ENCODE measurements at places on chromosomes 2 and 18.

- no peaks in the 10 kb centered on the region for H3K27me3 ChIP-seq
- H3K27ac ChIP-seq, result no peak overlapping the region
- DNase-seq, result no peak
- H3K4me3 ChIP-seq, result no peak overlapping the region
- no peaks in the 10 kb centered on the region for H3K4me1 ChIP-seq
Measured at GRCh38 chr2:8884812-8885211, 47.4 kb upstream of the KIDINS220 start.

DNA sequence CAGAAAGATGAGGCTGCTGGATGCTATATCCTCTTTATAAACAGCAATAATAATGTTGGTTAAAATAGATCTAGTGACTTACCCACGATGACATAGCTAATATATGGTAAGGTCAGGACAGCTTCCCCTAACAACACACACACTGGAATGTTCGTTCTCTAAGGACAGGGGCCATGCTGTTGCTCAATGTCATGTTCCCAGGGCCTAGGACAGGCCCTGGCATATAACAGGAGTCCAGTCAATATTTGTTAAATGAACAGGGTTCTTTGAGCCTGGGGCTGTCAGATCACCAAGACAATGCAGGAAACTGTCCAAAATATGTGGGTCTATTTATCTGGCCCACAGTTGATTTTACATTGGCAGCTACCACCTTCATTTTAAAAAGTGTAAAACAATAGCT lies 207.1 kb upstream of the MEX3C start:
- no peak overlapping the region for H3K27ac ChIP-seq
- H3K36me3 ChIP-seq, result no peaks in the 10 kb centered on the region
- no peak overlapping the region for H3K4me3 ChIP-seq
- no peaks in the 10 kb centered on the region for H3K27me3 ChIP-seq
- no peak for DNase-seq

GRCh38 chr18:3596637-3597384 lies 146.8 kb downstream of the TGIF1 start:
- H3K27ac ChIP-seq, result peak overlapping the region; percentile 98
- peaks cover 27% of the 10 kb centered on the region for H3K4me1 ChIP-seq
- no peaks in the 10 kb centered on the region for H3K27me3 ChIP-seq

- no peak for DNase-seq
- no peaks in the 10 kb centered on the region for H3K36me3 ChIP-seq
- no peaks in the 10 kb centered on the region for H3K27me3 ChIP-seq
- H3K4me3 ChIP-seq, result no peak overlapping the region
- no peak overlapping the region for H3K27ac ChIP-seq
Measured at GRCh38 chr2:238107525-238108422, 7.6 kb downstream of the ESPNL start.

GRCh38 chr2:76667821-76668271 lies 854.3 kb downstream of the LRRTM4 start:
- no peak overlapping the region for H3K27ac ChIP-seq
- no peaks in the 10 kb centered on the region for H3K36me3 ChIP-seq
- no peaks in the 10 kb centered on the region for H3K4me1 ChIP-seq
- no peak overlapping the region for H3K4me3 ChIP-seq
- DNase-seq, result no peak

- H3K4me3 ChIP-seq, result no peak overlapping the region
- no peak for DNase-seq
- no peaks in the 10 kb centered on the region for H3K4me1 ChIP-seq
- no peaks in the 10 kb centered on the region for H3K36me3 ChIP-seq
- H3K27me3 ChIP-seq, result peaks cover 15% of the 10 kb centered on the region
- no peak overlapping the region for H3K27ac ChIP-seq
Measured at GRCh38 chr18:3722649-3723433, 272.9 kb downstream of the TGIF1 start.

- no peak overlapping the region for H3K27ac ChIP-seq
- DNase-seq, result no peak
- no peaks in the 10 kb centered on the region for H3K4me1 ChIP-seq
- H3K27me3 ChIP-seq, result no peaks in the 10 kb centered on the region
Measured at GRCh38 chr2:128808462-128809258, 490.0 kb upstream of the HS6ST1 start.

DNA sequence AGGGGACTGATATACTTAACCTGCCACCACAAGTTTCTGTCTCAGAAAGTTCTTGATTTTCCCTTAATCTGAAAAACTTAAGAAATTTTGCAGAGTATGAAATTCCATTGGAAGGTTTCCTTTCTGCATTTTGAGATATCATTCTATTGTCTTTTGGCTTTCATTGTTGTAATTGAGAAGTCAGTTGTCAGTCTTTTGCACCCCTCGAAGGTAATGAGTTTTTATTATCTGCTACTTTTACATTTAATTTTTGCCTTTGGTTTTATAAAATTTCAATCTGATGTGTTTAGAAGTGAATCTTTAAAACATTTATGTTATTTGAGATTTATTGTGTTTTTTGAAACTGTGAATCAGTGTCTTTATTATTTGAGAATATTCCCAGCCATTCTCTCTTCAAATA lies 4.8 kb upstream of the IL36A start:
- no peak overlapping the region for H3K4me3 ChIP-seq
- DNase-seq, result no peak
- no peak overlapping the region for H3K27ac ChIP-seq
- H3K36me3 ChIP-seq, result no peaks in the 10 kb centered on the region

DNA sequence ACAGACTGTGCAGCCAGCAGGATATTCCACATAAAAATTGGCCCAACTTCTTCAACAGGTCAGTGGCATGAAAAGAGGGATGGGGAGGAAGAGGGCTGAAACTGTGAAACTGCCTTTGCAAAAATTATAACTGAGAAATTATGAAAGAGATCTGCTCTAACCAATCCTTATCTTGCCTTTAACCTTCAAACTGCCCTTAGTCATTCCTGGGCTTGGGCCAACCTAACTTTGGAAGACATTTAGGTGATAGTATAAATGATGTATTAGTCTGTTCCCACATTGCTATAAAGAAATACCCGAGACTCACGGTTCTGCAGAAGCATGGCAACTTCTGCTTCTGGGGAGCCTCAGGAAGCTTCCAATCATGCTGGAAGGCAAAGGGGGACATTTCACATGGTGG lies 74.5 kb downstream of the RPL31 start:
- H3K4me3 ChIP-seq, result no peak overlapping the region
- no peaks in the 10 kb centered on the region for H3K4me1 ChIP-seq
- H3K27me3 ChIP-seq, result no peaks in the 10 kb centered on the region
- DNase-seq, result no peak
- H3K36me3 ChIP-seq, result no peaks in the 10 kb centered on the region

DNA sequence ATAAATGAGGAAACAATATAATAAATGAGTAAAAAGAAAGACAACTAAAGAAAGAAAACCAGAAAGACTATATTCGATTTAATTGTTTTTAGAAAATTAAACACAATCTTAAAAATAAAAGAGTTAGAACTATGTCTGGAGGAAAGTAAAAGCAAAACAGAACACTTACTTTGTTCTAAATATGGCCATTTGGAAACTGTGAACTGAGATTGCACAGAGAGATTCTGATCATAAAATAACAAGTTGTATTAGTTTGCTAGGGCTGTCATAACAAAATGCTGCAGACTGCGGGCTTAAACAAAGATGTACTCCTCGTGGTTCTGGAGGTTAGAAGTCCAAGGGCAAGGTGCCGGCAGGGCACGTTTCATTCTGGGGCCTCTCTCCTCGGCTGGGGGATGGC lies 128.1 kb upstream of the AQP4 start:
- H3K36me3 ChIP-seq, result no peaks in the 10 kb centered on the region
- no peaks in the 10 kb centered on the region for H3K4me1 ChIP-seq
- H3K27me3 ChIP-seq, result no peaks in the 10 kb centered on the region
- DNase-seq, result no peak
- no peak overlapping the region for H3K27ac ChIP-seq

DNA sequence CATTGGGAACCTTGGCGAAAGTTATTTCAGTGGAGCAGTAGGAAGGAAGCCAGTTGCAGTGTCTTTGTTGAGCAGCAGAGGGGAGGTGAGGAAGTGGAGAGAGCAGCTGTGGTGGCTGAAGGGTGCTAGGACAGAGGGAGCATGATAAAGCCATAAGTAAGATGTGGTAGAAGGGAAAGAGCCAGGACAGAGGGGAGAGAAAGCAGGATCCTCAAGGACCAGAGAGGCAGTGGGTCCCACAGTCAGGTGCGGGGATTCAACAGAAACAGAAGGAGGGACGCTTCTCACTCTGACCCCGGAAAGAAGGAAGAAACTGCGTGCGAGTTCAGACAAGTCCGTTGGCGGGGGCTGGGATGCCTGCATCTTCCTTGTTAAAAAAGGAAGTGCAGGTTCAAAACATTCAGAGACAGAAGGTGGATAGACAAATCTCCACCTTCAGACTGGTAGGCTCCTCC lies at the start of gene CXCR2:
CXCR2 (plus strand) TSS at position 403 of the 455 bp plus-strand sequence. CDS start 8,774 bp downstream, outside the sequence.
- H3K27ac ChIP-seq, result peak within 1 kb of the TSS; percentile 11
- no peak for DNase-seq
- H3K36me3 ChIP-seq, result no peaks in the 10 kb centered on the region

DNA sequence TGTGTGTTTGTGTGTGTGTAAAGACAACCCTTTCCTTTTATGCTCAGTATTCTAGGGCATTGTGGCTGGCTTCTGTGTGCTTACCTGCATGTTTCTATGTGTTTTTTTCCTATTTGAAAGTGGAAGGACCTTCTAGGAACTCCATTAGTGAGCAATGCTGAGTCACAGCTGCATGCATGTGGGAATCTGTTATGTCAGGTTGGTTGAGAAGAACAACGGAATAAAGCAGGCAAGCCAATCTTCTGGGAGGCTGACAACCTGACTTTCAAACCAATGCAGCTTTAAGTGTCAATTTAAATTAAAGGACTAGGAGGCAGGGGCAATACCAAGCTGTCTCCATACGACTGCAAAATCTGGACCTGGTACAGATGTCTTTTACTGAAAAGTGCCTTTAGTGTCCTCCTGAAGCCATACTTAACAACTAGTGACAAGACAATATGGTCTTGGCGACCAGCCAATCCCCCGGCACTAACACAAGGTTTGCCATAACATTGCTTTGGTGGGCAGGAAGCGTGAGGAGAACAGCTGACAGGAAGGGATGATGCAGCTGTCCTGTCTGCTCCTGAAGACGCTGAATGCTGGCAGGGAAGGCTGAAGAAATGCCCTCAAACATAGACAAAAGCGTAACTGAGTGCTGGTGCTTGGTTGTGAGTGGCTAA lies 514.7 kb upstream of the CDH7 start:
- no peaks in the 10 kb centered on the region for H3K4me1 ChIP-seq
- DNase-seq, result no peak
- H3K4me3 ChIP-seq, result no peak overlapping the region
- H3K27ac ChIP-seq, result no peak overlapping the region

DNA sequence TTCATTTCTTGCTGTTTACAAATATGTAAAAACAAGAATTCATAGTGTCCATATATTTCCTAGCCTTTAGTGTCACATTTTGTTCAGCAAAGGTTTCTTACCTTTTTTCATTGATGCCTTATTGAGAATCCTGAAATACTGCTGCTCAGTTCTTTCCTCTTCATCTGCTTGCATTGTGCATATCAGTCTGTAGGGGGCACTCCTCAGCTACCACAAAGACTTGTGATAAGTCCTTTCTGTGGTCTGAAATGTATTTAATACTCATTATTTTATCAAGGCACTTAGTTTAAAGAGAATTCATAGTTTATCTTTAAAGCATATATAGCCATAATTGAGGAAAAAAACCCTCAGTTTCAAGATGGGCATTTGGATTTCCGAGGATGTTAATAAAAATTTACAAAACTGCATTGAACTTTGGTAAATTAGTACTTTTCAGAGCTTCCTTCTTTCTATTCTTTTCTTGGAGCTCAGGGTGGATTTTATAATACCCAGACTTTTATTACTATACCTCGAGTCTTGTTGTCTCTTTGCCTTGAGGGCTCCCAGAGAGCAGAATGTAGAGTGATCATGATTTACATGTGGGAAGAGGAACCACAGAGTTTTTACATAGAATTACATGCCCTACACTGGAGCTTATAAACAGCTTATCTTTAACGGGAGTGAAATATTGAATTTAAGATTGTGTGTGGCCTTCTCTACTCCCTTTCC lies 570.1 kb downstream of the PLCL1 start:
- H3K4me3 ChIP-seq, result no peak overlapping the region
- peaks cover 4% of the 10 kb centered on the region for H3K27me3 ChIP-seq
- H3K27ac ChIP-seq, result no peak overlapping the region

GRCh38 chr2:23053601-23054000 lies 331.4 kb upstream of the KLHL29 start:
- no peak overlapping the region for H3K27ac ChIP-seq
- no peaks in the 10 kb centered on the region for H3K27me3 ChIP-seq
- no peak for DNase-seq
- no peaks in the 10 kb centered on the region for H3K4me1 ChIP-seq
- no peak overlapping the region for H3K4me3 ChIP-seq

- DNase-seq, result no peak
- no peaks in the 10 kb centered on the region for H3K27me3 ChIP-seq
- H3K36me3 ChIP-seq, result peaks cover 12% of the 10 kb centered on the region
- H3K27ac ChIP-seq, result no peak overlapping the region
Measured at GRCh38 chr18:46213295-46213694, 109.1 kb downstream of the HAUS1 start.

DNA sequence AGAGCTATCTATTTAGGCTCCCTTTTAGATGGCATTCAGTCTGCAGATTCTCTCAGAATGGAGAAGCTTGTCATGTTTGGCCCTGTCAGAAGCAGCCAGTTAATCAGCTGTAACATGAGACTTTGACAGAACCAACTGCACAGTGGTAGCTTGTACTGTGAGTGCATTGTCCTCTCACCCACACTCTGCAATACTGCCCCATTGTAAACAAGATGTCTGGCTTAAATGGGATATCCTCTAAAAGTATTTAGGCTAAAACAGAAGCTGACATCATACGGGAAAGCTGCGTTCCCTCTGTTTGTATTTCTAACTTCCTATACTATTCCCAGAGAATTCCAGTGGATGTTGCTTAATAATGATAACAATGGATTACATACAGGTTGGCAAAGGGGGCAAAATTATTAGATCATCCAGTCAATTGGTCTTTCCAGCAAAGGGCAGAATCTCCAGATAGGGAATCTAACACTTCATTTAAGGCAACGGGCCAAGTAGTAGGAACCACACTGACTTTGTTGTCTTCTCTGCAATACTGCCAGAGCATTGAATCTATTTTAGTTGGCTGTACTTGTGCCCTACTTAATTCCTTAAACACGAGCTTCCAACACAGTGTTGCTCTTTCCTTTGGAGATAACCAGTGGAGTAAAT lies 15.4 kb upstream of the STAT4 start:
- no peak overlapping the region for H3K27ac ChIP-seq
- no peaks in the 10 kb centered on the region for H3K27me3 ChIP-seq
- H3K4me1 ChIP-seq, result no peaks in the 10 kb centered on the region
- H3K36me3 ChIP-seq, result no peaks in the 10 kb centered on the region
- no peak for DNase-seq

DNA sequence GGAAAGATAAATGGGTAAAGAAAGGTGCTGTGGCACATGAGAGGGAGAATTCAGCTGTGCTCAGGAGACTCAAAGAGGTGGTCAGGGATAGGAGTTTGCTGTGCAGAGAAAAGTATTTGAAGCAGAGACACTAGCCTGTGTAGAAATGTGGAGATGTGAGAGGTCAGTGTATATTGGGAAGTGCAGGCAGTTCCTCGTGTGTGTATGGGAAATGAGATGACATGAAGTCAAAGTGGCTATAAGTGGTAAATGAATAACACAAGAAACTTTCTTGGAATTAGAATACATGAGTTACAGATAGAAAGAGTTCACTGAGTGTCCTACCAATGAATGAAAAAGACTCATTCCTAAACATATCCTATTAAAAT lies 11.6 kb downstream of the MAP3K20 start:
- H3K4me1 ChIP-seq, result no peaks in the 10 kb centered on the region
- DNase-seq, result no peak
- no peak overlapping the region for H3K4me3 ChIP-seq
- no peaks in the 10 kb centered on the region for H3K27me3 ChIP-seq
- H3K27ac ChIP-seq, result no peak overlapping the region

Data from T-cell (primary cell).